Naive B cell (primary cell): ENCODE measurements at places on chromosomes 7 and 10.

- DNase-seq = no peak
Observed at GRCh38 chr7:55326081-55326835, 38.9 kb upstream of the LANCL2 start.

DNA sequence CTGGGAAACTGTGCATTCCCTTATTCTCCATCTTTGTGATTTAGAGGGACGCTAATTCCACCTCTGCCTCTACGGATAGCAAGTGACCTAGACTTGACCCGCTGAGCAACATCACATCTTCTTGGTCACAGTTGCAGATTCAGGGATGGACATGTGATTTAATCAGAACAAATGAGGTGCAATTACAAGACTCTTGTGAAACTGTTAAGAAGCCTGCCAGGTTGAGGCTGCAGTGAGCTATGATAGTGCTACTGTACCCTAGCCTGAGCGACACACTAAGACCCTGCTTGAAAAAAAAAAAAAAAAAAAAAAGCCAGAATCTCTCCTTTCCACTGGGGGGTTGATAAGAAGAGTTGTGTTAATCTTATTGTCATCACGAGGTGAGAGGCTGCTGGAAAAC is 14.4 kb downstream of the MPLKIP start:
- no peak for DNase-seq

DNA sequence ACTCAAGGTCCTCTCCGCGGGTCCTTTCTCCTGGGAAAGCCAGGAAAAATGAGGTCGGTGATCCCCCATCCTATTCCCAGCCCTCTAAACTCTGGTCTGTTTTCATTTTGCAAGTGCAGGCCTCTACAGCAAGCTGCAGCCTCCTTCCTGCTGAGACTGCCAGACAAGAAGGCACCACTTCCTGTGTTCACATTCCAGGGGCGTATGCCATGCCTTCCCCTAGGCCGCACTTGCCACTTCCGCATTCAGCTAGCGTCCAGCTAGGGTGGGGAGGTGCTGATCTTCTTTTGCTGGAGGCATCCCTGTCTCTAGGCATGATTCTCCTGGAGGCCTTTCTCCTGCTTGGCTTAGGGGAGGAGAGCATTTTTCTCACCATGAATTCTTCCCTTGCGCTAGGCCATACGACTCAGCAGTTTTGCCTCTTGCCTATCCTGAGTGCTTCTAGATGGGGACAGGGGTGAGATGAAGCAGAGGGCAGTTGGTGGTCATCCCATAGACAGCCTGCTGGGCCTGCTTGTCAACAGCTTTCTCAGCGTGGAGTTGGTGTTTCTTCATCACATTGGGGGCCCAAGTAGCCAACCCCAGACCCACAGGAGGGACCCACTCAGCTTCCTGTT is 328.9 kb downstream of the RPS24 start:
- no peak for DNase-seq

DNA sequence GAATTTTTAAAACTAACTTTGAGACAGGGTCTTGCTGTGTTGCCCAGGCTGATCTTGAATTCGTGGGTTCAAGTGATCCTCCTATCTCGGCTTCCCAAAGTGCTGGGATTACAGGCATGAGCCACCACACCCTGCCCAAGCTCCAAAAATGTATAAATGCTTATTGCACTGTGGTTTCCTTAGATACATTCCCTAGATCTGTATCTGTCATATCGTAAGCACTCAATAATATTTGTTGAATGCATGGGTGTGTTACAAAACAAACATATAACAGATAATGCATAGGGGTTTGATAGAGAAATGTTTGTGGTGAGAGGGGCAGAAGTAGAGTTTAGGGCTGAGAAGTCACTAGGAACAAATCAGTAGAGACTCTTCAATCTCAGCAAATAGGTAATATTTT is 955.3 kb upstream of the C7orf33 start:
- no peak for DNase-seq
